ENCODE measurements at places on chromosomes 13 and 19.

GRCh38 chr19:57171551-57172081 lies 4.3 kb upstream of the DUXA start:
- DNase-seq: peak; percentile 49

DNA sequence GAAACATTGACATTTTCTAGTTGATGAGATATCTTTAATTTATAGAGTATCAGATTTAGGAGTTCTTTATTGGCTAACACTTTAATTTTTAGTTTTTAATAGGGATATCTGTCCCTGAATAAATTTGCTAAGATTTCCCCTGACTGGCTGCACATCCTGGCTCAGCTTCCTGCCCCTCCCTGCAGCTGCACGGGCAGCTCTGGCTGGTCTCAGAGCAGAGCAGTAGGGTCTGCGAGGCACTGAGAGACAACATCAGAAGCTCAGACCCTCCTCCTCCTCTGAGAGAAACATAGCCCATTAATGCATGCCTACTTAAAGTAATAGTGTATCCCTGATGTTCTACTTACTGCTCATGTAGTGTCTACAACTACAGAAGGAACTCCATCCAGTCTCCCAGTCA lies 139.2 kb downstream of the TNFSF13B start:
- DNase-seq: no peak

- no peak for DNase-seq
These were observed 229.7 kb downstream of the KCNRG start for GRCh38 chr13:50244713-50245574.

DNA sequence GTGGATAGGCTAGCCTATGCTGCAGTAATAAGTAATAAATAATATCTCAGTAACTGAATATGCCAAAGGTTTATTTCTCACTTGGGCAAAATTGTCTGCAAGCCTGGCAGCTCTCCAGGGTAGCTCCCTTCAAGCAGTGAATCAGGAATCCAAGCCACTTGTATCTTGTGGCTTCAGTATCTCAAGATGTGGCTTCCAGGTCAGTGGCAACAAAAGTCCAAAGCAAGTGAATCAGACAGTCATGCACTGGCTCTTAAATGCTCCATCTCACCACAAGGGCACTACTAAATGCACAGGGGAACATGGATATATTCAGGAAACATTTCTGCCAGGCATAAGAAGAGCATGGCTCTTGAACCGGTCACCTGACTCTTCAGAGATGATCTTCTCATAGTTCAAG lies 126.3 kb downstream of the KCTD12 start:
- no peak for DNase-seq

DNA sequence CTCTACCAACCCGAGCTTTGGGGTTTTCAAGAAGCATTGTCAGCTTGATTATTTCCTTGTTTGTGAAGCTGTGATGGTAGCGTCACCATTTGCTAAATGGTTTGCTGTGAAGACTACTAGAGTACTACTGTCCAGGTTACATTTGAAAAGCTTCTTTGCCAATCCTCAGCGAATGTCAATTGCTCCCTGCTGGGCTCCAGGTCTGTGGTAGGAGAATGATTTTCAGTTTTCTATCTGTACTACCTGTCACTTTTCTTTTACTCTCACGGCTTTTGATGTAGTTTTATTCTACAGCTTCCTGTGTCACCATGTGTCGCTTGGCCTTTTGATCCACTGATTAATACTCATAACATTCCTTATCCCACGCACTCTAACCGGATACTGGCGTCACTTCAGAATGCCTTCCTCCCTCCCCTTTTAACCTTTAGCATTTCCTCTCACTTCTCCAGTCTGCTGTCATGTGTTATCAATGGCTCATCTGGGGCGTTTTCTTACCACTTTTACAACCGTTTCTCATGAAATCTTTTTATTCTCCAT lies 7.5 kb upstream of the GPR183 start:
- no peak for DNase-seq

GRCh38 chr19:12205296-12205695 lies 42.4 kb downstream of the ZNF136 start:
- no peak for DNase-seq

- no peak for DNase-seq
These were observed 20.9 kb upstream of the LSM14A start for GRCh38 chr19:34151439-34151838.

GRCh38 chr13:114325729-114326128 lies 11.4 kb downstream of the CHAMP1 start:
- no peak for DNase-seq

DNA sequence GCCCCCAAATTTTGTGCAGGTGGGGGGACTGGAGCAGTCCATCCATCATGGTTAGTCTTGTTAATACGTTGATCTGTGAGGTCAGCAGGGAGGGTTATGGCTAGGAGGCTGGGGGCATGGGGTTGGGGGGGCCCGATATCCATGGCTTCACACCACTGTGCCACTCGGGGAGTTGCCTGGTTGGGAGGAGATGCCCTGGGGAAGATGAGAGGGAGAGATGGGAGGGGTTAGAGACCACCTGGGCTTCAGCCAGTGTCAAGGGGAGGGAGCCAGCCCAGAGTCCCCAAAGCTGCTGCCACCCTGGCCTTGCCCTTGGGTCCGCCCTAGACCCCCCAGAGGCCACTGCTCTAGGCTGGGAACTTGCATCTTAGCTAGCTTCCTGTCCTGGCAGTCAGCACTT lies 1.8 kb upstream of the DMPK start:
- no peak for DNase-seq

GRCh38 chr19:14189415-14189814 lies 16.6 kb downstream of the ADGRL1 start:
- no peak for DNase-seq

DNA sequence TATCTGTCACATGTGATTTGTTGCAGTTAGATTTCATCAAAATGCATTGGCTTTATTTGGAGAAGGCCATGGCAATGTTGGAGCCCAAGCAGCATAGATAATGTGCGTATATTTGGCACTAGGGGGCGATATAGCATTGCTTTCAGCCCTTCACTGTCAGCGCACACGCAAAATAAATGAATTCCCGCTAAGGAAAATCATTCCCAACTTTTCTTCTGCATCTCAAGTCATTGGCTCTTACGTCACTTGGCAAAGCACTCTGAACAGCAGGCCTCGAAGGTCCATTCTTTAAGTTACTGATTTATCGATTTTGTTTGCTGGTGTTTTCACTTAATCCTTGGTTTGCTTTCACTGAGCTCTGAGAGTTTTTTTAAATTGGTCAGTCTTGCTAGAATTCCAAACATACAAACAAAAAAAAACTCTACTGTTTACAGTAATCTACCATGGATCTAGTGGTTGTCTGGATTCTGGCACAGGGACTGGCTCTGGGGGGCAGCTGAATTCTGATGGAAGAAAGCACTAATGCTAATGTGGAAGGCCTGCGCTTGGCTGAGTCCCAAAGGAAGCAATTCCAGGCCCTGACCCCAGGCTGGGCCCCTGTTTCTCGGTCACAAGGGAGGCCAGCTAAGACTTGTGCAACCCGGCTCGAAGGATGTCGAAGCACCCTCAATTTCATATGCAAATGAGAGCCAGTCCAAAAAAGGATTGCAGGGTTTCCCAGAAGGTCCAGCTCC lies 97.7 kb upstream of the IPO5 start:
- DNase-seq: peak; percentile 60

- DNase-seq: no peak
These were observed 37.0 kb upstream of the PCDH9 start for GRCh38 chr13:67267136-67267535.

- DNase-seq: no peak
These were observed 10.1 kb downstream of the YIPF2 start for GRCh38 chr19:10918359-10918758.

DNA sequence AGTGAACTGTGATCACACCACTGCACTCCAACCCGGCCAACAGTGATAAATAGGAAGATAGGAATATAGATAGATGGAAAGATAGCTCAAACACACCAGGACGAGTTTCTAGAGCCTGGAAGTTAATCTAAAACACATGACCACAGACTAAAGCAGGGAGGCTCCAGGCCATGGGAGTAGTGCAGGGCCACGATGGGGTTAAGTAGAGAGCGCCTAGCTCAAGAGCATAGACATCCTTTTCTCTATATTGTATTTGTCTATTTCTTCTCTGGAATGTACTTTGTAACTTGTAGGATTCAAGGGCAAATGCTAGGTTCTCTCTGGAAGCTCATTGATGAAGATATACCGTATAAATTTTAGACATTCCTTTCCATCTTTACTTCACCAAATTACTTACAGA lies 69.6 kb downstream of the ZAR1L start:
- DNase-seq: no peak

- peak; percentile 38 for DNase-seq
These were observed 161.5 kb downstream of the MZT1 start for GRCh38 chr13:72565893-72566292.

DNA sequence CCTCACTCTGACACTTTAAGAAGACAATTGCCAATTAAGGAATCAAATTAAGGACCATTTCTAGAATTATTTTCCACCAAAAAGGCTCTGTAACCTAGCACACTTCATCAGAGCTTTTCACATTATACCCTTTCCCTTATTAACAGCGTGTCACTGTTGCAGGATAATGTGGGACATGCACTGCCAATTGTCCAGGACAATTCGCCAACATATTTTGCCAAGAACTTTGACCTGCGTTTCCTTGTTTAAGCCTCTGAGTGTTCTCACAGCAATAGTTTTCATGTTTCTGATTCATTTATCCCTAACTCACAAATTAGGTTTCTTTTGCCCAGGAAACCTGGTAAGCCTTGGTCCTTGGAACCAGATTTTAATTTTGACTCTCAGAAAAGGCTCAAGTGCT lies 13.3 kb downstream of the COL4A1 start:
- no peak for DNase-seq

DNA sequence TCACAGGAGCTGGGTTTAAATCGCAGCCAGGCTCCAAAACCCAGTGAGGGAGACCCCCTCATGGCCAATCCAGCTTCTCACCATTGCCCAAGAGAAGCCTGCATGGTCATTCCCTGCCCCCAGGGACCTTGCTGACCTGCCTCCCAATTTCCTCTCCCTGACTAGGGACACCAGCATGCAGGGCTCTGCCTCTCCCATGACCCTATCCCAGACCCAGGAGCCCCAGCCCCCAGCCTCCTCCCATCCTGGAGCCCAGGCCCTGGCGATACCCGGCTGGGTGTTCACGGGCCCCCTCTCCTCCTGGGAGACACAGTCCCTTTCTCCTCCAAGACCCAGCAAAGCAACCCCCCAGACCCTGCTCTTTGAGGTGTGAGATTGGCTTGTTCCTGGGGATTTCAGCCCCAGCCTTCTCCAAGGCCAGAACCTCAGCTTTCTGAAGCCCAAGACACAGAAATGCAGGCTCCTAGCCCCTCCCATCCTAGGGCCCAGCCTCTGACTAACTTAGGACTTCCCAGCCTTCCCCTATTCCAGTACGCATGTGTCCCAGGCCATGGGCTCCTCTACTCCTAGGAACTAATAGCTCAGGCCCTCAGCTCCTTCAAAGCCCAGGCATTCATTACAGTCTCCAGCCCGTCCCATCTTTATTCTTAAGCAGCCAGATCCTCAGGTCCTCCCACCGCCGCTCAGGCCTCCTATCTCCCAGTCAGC lies 1.1 kb downstream of the GYS1 start:
- peak; percentile 45 for DNase-seq

GRCh38 chr19:33673996-33674625 lies 52.4 kb downstream of the CHST8 start:
- no peak for DNase-seq

- no peak for DNase-seq
These were observed 10.2 kb downstream of the CARM1 start for GRCh38 chr19:10881403-10882107.

DNA sequence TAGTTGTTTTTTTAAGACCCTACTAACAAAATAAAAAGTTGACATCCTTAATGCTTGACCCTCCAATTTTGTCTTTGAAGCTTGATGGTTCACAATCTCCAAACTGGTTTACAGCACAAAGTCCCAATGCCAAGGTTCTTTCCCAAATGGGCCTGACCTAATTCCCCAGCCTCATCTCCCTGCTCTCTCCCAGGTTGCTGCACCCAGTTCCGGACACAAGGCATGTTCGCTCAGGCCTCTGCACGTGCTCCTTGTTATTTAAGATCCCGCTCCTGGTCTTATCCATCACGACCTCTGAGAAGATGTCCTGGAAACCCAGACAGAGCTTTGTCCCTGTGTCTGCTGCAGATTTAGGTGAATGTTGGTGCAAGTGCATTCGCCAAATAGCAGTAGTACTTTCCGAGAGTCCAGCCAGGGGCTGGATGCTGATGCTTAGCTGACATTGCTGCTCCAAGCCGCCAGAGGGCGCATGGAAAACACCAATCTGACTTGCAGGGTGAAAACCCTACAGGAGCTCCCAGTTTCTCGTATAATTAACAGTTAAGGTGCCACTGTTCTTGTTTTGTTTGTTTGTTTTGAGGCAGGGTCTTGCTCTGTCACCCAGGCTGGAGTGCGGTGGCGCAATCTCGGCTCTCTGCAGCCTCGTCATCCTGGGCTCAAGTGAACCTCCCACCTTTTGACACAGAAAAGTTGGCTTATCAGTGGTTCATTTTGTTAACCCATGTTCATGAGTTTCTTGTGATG lies 18.5 kb downstream of the LYPD3 start:
- peak; percentile 79 for DNase-seq

- DNase-seq: peak; percentile 17
These were observed 7.9 kb upstream of the WBP4 start for GRCh38 chr13:41053384-41053826.

- DNase-seq: no peak
These were observed 11.8 kb upstream of the KATNAL1 start for GRCh38 chr13:30319130-30319529.

DNA sequence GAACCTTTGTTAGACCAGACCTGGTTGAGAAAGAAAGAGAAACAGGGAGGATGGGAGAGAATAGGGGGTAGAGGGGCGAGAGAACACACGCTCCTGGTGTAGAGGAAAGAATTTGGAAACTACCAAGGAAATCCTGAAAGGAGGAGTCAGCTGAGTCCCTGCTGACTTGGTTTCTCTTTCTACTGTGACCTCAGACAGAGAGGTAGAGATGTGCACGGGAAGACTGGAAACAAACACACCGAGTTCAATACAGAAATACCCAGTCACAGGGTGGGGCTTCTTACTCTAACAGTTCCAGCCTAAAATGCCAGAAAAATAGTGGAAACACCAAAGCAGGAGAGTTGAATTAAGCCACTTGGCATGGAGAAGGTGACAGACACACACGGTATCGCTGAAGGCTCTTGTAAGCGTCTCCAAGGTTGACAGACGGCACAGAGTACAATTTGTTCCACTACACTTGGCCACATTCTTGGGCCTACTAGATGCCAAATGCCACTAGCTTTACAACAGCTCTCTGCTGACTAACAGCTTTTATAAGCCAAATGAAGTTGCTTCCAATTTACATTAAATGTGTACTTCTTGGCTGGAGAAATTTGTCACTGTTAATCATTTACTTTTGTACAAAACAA lies 28.1 kb downstream of the LATS2 start:
- no peak for DNase-seq

GRCh38 chr13:43360892-43361610 lies 337.7 kb downstream of the DNAJC15 start:
- no peak for DNase-seq

DNA sequence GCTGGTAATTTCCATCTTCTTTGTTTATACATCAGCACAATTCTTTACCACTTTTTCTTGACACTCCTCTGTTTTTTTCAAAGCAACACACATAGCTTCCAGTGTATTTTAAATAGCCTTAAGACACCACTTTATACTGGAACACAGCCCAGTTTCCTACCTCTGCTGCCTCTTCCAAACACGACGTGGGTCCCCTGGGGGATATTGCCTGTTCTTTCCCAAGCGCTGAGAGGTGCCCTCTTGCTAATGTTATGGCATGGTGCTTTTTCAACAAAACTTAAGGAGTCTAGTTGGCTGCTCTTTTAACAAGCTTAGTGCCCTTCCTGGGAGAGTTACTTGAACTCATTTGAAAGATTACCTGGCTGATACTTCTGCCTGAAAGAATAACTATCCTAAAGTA lies 112.7 kb downstream of the OLFM4 start:
- DNase-seq: no peak

GRCh38 chr13:43360171-43360570 lies 336.8 kb downstream of the DNAJC15 start:
- no peak for DNase-seq

Measured in hematopoietic multipotent progenitor cell treated with erythropoietin and hydrocortisone succinate and interleukin-3 and kit ligand, for 8 days (in vitro differentiated cells).